Hair follicular keratinocyte (primary cell): ENCODE measurements at places on chromosomes 7 and 10. TPM values are rescaled to one million over a fixed set of nuclear protein-coding genes. Genes with fewer than 3 reads are reported as not detected.

The C10orf67 gene
- 0.34 TPM in 1 of 2 replicates, not detected in the other for total RNA-seq

The ZNF107 gene
- 1.3 and 2.1 TPM in 2 replicates for total RNA-seq

The ANKRD2 gene
- total RNA-seq, result 1.0 and 3.0 TPM in 2 replicates

The DPCD gene
- 34.8 and 49.7 TPM in 2 replicates for total RNA-seq

The TSPAN13 gene
- 20.1 and 24.1 TPM in 2 replicates for total RNA-seq

The GPRIN2 gene
- total RNA-seq, result 0.11 and 0.55 TPM in 2 replicates
